ENCODE measurements at places on chromosomes 16 and 17.

GRCh38 chr16:143456-143855 is 5.0 kb upstream of the NPRL3 start:
- DNase-seq: no peak

GRCh38 chr16:86344586-86344871 is 165.8 kb upstream of the FOXF1 start:
- DNase-seq: no peak

DNA sequence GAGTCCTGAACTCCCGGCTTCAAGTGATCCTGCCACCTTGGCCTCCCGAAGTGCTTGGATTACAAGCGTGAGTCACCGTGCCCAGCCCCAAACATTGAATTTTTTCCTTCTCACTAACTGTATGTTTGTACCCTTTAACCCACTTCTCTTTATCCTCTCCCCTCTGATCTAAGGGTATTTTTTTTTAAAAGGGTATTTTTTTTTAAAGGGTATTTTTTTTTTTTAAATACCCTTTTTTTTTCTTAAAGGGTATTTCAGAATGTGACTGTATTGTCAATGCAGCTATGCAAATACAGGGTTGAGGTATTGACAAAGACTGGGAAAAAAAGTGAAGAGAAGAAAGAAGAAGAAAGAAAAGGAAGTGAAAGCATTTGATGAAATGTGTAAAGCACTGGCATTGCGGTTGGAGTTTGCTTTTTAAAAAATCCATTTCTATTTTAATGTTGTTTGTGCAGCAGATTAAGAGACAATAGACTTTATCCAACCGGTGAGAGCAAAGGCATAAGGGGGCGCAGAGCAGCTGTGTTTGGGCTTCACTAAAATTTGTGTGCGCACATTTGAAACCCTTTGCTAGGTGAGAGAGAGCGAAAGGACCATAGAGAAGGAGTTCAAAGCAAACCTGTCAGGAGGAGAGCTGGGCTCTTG is 42.4 kb downstream of the SYT17 start:
- no peak for DNase-seq

DNA sequence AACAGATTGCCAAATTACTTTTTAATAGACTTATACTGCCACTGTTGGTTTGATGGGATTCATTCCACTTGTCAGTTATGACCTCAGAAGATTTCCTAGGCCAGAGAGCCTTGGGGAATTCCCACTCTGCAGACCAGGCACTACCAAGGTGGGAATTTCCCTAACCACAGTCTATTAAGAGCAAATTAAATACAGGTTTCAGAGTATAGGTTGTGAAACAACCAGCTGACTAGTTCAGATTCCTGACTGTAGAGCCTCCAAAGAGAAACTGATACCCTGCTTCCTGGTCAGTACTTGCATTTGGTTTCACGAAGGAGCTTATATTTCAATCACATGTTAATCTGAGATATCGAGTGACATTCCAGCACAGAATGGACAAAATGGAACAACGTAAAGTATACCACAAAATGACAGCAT is 186.5 kb downstream of the STX8 start:
- no peak for DNase-seq

GRCh38 chr17:67443931-67444595 is 67.0 kb downstream of the PITPNC1 start:
- DNase-seq: no peak

GRCh38 chr17:76554131-76554530 is 14.3 kb downstream of the PRCD start:
- DNase-seq: no peak

DNA sequence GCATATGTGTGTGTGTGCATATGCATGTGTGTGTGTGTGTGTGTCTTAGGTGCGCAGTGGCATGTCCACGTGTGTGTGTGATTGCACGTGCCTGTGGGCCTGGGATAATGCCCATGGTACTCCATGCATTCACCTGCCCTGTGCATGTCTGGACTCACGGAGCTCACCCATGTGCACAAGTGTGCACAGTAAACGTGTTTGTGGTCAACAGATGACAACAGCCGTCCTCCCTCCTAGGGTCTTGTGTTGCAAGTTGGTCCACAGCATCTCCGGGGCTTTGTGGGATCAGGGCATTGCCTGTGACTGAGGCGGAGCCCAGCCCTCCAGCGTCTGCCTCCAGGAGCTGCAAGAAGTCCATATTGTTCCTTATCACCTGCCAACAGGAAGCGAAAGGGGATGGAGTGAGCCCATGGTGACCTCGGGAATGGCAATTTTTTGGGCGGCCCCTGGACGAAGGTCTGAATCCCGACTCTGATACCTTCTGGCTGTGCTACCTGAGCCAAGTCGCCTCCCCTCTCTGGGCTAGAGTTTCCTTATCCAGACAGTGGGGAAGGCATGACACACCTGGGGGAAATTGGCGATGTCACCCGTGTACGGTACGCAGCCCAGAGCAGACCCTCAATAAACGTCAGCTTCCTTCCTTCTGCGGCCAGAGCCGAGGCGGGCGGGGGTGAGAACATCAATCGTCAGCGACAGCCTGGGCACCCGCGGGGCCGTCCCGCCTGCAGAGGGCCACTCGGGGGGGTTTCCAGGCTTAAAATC is 47.6 kb downstream of the IL21R start:
- DNase-seq: peak; percentile 54

- peak; percentile 50 for DNase-seq
Observed at GRCh38 chr17:82320956-82321927, 3.8 kb upstream of the CD7 start.

DNA sequence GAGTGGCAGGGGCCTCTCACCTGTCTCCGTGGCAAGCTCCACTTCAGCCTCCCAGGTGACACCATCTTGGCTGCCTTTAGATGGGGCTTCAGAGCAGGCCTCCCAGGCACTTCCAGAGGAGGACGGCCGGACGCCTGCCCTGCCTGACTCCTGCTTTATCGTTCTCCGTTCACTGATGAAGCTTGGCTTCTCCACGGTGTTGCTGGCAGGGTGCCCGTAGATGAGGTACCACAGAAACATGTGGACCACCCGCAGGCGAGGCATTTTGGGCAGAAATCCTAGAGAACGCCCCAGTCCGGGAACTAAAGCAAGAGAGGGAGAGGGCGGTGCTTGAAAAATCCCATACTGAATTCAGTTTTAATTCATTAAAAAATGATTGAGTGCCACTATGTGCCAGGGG is 54.5 kb downstream of the GTF3C1 start:
- no peak for DNase-seq

DNA sequence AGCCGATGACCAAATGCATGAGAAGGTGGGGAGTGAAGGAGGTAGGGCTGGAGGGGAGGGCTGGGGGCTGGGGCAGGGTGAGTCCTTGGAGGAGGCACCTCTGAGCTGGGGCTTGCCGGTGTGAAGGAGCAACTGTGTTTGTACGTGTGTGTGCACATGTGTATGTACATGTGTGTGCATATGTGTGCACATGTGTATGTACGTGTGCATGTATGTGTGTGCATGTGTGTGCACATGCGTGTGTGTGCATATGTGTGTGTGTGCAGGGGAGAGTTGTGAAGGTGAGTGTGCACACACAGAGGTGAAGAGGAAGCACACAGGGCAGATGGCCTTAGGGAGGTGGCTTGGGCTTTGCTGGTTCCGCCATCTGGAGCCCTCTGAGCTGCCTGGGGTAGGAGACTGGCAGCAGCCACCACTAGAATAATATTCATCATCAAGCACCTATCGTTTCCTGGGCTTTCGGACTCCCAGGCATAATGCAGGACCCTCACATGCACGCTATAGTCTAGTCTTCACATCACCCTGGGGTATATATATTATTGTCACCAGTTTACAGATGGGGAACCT is 120.9 kb upstream of the CDC42EP4 start:
- DNase-seq: no peak

GRCh38 chr16:53043428-53043831 is 9.3 kb downstream of the CHD9NB start:
- DNase-seq: no peak

DNA sequence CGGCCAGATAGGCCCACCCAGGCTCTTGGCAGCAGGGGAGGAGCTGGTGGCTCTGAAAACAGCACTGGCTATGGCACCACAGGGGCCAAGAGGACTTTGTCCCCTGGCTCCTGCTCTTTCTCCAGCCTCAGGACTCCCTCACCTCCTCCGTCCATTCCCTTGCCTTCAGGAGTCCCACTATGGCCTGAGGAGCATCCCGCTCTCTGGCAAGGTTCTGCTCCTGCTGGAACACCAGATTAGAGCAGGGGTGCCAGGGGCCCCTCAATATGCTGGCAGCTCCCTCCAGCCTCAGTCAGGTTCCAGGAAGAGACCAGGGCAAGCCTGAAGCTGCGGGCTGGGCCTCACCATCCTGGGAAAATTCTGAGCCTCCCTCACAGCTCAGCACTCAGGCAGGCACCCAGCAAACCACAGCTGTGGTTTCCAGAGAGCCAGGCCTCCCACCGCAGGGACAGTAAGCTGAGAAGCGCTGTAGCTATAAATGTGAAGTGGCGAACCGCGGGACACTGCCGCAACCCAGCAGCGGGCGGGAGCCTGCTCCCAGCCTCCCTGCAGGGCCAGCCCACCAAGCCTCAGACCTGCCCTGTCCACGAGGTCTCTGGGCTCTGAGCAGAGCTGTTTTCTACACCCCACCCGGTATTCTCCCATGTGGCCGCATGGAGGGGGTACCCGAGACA is 25.7 kb downstream of the C17orf100 start:
- no peak for DNase-seq

DNA sequence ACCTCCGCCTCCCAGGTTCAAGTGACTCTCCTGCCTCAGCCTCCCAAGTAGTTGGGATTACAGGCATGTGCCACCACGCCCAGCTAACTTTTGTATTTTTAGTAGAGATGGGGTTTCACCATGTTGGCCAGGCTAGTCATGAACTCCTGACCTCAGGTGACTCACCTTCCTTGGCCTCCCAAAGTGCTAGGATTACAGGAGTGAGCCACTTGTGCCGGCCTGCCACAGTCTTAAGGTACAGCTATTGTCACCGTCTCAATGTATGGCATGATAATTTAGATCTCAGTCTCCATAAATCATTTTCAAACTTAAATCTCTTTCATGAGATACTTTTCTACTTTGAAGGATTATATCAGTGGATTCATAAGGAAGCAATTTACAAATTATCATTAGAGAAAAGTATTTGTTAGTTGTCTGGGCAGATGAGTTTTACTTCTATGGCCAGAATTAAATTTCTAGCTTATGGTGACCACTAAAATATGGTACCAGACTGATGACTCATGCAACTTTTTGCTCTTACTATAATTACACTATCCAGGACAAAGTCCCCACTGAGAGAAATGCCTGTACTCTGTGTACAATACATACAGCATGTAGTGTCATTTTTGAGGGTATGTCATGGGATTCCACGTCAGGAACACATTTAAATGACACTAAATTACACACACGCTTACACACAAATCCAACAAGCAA is 1230.3 kb upstream of the GOT2 start:
- DNase-seq: no peak

DNA sequence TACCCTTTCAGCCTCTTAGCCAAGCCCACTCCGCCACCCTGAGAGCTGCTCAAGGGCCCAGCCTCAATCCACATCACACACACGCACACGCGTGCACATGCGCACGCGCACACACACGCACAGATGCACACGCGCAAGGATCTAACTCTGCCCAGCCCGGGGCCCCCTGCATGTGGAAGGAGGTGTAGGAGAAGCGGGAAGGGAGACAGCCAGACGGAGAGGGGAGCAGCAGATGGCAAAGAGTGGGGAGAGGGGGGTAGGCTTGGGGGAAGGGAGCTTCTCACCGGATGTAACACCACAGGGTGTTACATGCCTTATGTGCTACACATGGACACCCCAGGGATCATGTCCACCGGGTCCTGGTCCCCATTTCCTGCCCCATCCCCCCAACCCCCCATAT is 15.3 kb downstream of the DLG4 start:
- no peak for DNase-seq

GRCh38 chr17:16925461-16926060 is 46.4 kb downstream of the TNFRSF13B start:
- DNase-seq: no peak

DNA sequence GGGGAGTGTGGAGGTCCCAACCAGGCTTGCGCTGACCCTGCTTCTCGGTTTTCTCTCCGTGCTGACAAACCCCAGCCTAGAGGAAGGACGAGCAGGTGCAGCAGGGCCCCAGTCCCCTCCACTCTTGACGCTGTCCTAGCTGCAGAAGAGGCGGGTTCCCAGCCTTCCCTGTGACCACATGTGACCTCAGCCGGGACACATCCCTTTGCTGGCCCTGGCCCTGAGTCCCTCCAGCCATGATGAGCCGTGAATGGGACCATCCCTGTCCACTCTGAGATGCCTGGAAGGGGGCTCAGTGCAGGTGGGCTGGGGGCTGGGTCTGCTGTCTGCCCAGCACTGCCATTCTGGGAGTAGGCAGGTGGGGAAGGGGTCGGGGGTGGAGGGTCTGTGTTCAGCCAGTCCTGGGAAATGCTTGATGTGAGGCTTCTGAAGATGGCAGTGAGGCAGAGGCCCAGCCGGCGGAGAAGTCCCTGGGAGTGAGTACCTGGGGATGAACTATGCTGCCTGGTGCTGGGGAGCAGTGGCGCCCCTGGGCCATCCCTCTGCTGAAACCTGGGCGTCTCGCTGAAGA is 1.9 kb upstream of the TUBB3 start:
- no peak for DNase-seq

- DNase-seq: no peak
Observed at GRCh38 chr16:3063625-3064386, 1.6 kb upstream of the IL32 start.

- DNase-seq: peak; percentile 59
Observed at GRCh38 chr17:39200070-39200879, at the start of gene RPL19. Gene RPL19, plus strand, starts transcription at chr17:39200283. Its CDS starts 62 bp downstream, at chr17:39200345.
